ENCODE measurements at places on chromosomes 4 and X.

DNA sequence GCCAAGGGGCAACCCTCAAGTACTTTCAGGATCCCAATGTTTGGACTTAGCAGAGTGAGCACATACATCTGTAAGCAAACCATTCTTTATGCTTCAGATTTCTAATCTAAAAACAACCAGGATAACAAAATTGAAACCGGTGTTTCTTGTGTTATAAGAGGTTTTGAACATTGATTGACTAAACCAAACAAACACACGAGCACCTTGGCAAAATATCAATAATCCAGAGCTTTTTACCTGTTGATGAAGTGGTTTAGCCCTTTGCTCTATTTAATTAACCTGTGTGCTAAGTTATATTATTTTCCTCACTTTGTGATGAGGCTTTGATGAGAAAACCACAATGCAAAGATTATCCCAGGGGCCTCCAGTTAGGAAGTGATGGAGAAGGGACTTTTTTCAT is 255.3 kb upstream of the CXXC4 start:
- no peak for DNase-seq

DNA sequence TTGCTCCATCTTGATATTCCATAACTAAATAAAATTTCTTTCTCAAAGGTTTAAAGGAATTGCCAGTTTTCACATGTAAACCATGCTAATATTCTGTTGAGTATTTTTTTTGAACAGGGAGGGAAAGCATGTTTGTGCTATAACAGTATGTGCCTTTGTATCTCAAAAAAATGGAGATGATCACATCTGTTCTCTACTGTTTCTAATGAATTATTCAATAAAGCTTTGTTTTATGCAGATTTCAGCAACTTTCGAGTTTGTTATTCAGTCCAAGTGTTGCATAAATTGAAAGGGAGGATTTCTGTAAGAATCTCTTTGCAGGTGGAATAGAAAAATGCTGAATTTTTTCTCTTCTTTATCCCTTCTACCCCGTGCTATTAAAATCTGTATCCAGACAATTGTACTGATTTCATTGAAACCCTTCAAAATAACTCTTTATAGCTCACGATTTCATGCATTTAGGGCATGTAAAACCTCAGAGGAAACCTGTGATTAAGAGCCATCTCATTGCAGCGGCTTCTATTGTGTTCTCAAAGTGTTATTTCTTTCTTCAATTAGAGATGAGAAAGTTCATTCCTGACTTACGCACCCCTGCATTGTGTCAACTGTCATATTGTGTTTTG is 42.1 kb downstream of the NEIL3 start:
- no peak for DNase-seq

GRCh38 chr4:159049780-159050375 is 53.0 kb upstream of the RAPGEF2 start:
- DNase-seq: no peak

DNA sequence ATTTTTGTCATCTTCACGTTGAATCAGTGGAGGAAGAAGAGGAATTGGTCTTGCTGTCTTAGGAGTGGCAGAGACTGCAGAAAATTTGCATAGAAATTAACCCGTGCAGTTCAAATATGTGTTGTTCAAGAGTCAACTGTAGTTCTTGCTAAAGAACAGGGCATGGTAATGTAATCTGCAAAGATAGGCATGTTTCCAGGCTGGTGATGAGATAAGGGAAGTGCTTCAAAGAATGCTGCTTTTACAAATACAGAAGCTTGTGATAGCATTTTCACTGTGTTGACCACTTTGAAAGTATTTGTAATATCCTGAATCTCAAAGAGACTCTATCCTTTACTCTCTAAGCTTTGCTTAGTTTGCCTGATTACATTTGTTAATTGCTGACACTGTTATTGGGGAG is 60.1 kb downstream of the PRRG1 start:
- no peak for DNase-seq

- no peak for DNase-seq
These were observed 1113.7 kb downstream of the STIM2 start for GRCh38 chr4:27974339-27974738.

GRCh38 chrX:133399411-133399810 is 15.9 kb downstream of the GPC4 start:
- no peak for DNase-seq
